ENCODE measurements at places on chromosomes 12 and 14.

DNA sequence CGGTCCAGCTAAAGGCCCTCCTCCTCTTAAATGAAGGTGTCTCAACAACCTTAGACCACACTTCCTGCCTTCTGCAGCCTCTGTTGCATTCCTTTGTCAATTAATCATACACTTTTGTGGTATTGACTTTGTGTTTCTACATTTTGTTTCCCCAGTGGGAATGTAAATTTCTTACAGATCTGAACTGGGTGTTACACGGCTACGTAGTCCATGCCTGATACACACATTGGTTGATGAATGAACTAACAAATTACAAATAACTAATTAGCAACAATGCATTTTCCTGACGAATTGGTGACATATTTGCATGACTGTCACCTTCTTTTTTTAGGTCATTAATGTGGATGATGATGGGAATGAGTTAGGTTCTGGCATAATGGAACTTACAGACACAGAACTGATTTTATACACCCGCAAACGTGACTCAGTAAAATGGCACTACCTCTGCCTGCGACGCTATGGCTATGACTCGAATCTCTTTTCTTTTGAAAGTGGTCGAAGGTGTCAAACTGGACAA lies 15.2 kb upstream of the CCT2 start:
- no peak for DNase-seq

- peak; percentile 77 for DNase-seq
These were observed 92.3 kb upstream of the SLCO1C1 start for GRCh38 chr12:20602641-20603391.

- no peak for DNase-seq
These were observed 14.6 kb downstream of the SFSWAP start for GRCh38 chr12:131725503-131725902.

DNA sequence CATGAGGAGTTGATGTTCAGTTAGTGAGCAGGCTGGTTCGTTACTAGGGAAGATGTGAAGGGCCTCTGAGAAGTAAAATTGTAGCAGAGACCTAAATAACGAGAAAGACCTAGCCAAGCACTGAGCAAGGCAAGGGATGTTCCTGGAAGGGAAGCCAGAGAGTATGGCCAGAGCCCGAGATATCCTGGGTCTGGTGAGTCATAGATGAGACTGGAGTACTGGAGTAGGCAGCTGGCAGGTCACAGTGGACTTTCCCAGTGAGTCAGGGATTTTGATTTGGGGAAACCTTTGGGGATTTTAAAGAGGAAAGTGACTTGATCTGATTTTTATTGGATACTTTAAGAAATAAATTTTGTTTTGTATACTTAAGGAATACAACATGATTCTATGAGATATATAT lies 369.0 kb downstream of the DIO2 start:
- DNase-seq, result peak; percentile 70

DNA sequence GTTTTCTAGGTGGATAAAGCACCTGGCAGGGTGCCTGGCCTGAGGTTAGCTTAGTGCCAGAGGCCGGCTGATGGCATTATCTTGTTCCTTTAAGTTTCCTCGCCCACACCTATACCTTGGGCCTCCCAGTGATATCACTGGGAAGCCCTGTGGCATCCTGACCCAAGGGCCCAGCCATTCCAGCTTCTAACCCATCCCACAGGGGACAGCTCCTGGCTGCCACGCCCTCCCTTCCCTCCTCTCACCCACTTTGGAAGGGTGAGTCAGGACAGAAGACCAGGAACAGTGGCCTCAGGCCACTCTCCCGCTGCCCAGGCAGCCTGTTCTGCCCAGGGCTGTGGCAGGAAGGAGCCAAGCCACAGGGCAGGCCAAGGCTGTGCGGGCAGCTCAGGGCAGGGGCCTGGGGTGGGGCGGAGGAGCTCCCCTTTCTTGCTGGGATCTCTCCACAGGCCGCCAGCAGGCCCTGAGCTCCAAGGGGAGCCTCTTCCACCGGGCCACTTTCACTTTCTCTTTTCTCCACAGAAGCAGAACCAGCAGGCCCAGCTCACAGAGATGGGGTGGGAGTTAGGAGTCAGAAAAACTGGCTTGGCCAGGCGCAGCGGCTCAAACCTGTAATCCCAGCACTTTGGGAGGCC lies 75.1 kb downstream of the IRF2BPL start:
- DNase-seq, result peak; percentile 79

GRCh38 chr12:13816394-13816793 lies 165.0 kb downstream of the GRIN2B start:
- no peak for DNase-seq

GRCh38 chr12:40105265-40105514 lies 691 bp downstream of the SLC2A13 start:
- DNase-seq, result peak; percentile 20

DNA sequence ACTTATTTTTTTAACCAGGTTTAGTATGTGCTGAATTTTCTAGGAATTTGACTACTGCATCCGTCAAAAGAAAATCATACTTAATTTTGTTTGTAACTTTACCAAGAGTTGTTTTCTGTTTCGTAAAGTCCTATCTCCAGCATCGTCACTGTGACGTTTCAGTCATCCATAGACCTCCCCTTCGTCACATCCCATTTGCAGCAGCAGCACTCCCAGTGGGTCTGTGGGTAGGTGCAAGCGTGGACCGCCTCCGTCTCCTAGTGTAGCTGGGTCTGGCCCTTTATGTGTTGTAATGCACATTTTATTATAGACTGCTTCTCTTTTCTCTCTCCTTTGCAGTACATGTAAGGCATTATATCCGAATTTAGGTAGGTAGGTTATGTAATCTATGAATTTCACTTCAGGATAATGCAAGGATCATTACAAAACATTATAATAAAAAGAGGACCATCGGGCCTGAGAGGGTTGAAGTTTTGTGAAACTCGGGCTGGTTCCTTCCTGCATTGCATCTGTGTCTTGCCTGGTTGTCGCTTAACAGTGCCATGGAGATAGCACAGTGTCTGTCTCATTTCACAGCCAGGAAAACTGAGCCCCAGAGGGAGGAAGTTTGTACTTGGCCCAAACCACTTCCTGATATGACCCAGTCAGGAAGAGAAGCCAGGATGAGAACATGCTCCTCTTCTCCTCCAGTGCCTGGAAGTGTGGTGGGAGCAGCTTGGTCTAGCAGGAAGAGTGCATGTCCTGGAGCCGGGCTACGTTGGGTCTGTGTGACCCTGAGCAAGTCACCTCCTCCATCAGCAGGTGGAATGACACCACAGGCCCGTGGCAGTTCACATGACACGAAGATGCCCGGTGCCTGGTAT lies 41.3 kb downstream of the EVL start:
- no peak for DNase-seq

- DNase-seq, result no peak
These were observed 6.2 kb downstream of the KLHL28 start for GRCh38 chr14:44955528-44955927.
